ENCODE measurements at places on chromosomes 2 and 18. TPM values are rescaled to one million over a fixed set of nuclear protein-coding genes. Genes with fewer than 3 reads are reported as not detected.

DNA sequence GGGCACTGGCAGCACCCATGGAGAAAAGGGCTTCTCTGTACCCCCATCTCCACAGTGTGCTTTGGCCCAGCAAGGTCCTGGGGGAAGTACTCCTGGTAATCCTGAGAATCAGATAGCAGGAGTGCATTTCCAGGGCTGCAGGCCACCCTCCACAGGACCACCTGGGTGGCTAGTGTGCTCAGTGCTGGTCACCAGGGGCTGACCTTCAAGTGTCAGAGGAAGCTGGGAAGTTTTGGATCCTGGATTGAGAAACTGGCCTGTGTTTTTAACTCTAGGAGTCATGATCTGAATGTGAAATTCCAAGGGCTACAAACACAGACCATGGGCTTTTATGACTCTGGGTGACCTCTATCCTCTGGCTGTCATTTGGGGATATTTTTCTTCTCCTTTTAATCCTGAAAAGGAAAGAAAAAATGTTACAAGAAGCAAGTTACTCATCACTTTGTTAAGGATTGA is 9.3 kb downstream of the RHOB start:
- no peaks in the 10 kb centered on the region for H3K27me3 ChIP-seq
- no peak for DNase-seq
- no peaks in the 10 kb centered on the region for H3K4me1 ChIP-seq
- H3K4me3 ChIP-seq = no peak overlapping the region
- H3K36me3 ChIP-seq = no peaks in the 10 kb centered on the region

DNA sequence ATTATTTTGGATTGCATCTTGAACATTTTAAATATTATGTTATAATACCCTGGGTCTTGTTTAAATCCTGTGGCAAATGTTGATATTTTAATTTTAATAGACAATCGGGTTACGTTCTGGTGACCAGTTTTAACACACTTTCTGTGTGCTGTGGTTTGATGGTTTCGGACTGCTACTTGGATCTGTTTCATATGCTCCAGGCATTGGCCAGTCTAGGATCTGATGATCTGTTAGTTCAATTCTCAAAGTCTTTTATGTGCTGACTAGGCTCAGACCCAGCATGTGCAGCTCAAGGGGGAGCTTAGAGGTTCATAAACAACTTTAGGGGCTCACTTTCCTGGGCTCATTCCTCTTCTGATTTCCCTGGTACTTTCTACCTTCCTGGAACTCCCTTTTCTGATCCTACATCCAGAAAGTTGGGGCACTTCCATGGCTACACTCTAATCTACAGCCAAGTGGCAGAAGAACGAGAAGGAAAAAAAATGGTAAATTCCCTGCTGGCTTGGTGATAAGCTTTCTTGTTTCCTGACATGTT is 5.0 kb upstream of the ZBTB14 start:
- no peaks in the 10 kb centered on the region for H3K36me3 ChIP-seq
- H3K4me3 ChIP-seq = no peak overlapping the region
- DNase-seq = no peak
- H3K27ac ChIP-seq = no peak overlapping the region
- no peaks in the 10 kb centered on the region for H3K27me3 ChIP-seq
- peaks cover 8% of the 10 kb centered on the region for H3K4me1 ChIP-seq

DNA sequence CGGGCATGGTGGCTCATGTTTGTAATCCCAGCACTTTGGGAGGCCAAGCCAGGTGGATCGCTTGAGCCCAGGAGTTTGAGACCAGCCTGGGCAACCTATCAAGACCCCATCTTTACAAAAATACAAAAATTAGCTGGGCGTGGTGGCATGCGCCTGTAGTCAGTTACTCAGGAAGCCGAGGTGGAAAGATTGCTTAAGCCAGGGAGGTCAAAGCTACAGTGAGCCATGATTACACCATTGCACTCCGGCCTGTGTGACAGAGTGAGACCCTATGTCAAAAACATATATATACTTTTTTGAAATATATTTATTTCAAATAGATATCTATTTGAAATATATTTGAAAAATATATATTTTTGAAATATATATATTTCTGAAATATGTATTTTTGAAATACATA is 10.9 kb downstream of the OSBPL1A start:
- H3K27me3 ChIP-seq = no peaks in the 10 kb centered on the region
- H3K4me3 ChIP-seq = no peak overlapping the region
- H3K4me1 ChIP-seq = no peaks in the 10 kb centered on the region
- no peaks in the 10 kb centered on the region for H3K36me3 ChIP-seq

Gene IGFBP5
- total RNA-seq = not detected

DNA sequence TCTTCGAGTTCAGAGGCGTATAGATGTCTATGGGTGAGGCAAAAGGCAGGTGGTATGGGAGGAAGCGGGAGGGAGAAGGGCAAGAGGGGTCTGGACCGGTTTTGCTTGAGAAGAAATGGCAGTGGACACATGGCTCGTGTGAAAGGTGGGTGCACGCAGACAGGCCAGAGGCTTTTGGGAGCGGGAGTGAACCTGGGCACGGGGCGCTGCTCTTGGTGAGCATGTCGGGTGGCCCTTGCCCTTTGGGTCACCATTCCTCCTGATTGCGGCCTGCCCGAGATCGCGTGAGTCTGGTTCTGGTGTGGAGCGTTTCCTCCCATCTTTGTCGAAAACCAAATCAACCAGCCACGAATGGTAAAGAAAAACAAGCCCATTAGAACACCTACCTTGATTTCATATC is 12.6 kb downstream of the LDLRAD4 start:
- H3K4me1 ChIP-seq = no peaks in the 10 kb centered on the region
- H3K4me3 ChIP-seq = no peak overlapping the region
- no peaks in the 10 kb centered on the region for H3K36me3 ChIP-seq
- DNase-seq = no peak

GRCh38 chr2:231936491-231936890 is 10.3 kb upstream of the NPPC start:
- no peak overlapping the region for H3K27ac ChIP-seq
- DNase-seq = no peak
- H3K4me1 ChIP-seq = no peaks in the 10 kb centered on the region

GRCh38 chr2:60891180-60891579 is 9.8 kb downstream of the REL start:
- H3K36me3 ChIP-seq = no peaks in the 10 kb centered on the region
- no peak overlapping the region for H3K4me3 ChIP-seq
- no peak for DNase-seq
- no peak overlapping the region for H3K27ac ChIP-seq
- H3K27me3 ChIP-seq = no peaks in the 10 kb centered on the region
- H3K4me1 ChIP-seq = peaks cover 21% of the 10 kb centered on the region

DNA sequence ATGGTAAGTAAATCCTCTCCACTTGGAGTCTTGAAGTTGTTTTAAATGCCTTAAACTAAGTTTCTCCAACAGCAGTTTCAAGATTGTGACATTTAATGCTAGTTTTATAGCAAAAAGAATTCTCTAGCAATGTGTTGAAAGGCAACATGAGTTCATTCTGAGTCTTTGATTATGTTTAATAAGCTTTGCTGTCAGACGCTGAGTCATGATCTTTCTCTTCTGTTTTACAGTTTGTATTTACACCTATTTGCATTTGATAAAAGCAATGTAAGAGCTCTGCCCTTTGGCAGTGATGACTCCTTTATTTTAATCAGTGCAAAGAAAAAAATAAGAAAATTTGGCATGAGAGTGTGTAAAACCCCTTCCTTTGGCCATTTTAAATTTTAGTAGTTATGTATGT is 497.7 kb downstream of the STK39 start:
- peaks cover 4% of the 10 kb centered on the region for H3K27me3 ChIP-seq
- H3K4me3 ChIP-seq = no peak overlapping the region
- H3K36me3 ChIP-seq = no peaks in the 10 kb centered on the region

Gene ONECUT2
- total RNA-seq = not detected

- no peaks in the 10 kb centered on the region for H3K4me1 ChIP-seq
- H3K36me3 ChIP-seq = no peaks in the 10 kb centered on the region
- DNase-seq = no peak
- H3K27ac ChIP-seq = no peak overlapping the region
- no peak overlapping the region for H3K4me3 ChIP-seq
Measured at GRCh38 chr2:141570474-141571131, 560.2 kb downstream of the LRP1B start.

Gene SMARCAL1
- 30.3 TPM for total RNA-seq

Gene SLC1A4
- total RNA-seq = 1.5 TPM

DNA sequence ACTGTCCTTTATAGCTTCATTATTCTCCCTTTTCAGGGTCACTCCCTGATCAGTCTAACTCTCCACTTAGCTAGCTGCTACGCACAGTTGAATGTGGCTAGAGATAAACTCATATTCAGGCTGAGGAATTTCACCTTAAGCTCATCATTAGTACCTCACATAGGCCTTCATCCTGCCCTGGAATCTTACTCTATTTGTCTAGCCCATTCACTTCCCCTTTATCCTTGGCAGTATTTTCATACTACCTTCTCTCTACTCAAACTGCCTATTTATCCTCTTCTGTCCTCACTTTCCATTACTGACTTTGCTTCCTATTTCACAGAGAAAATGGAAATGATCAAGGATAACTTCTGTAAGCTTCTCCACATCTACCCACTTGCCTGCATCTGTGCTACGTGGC is 10.6 kb upstream of the DSC2 start:
- no peaks in the 10 kb centered on the region for H3K27me3 ChIP-seq
- no peak overlapping the region for H3K4me3 ChIP-seq
- H3K4me1 ChIP-seq = no peaks in the 10 kb centered on the region
- no peaks in the 10 kb centered on the region for H3K36me3 ChIP-seq
- DNase-seq = no peak

GRCh38 chr2:164203131-164203530 is 418.2 kb downstream of the GRB14 start:
- no peak overlapping the region for H3K27ac ChIP-seq
- H3K4me3 ChIP-seq = no peak overlapping the region
- no peaks in the 10 kb centered on the region for H3K27me3 ChIP-seq

- H3K4me1 ChIP-seq = no peaks in the 10 kb centered on the region
- no peaks in the 10 kb centered on the region for H3K27me3 ChIP-seq
- H3K4me3 ChIP-seq = no peak overlapping the region
- no peak overlapping the region for H3K27ac ChIP-seq
- no peaks in the 10 kb centered on the region for H3K36me3 ChIP-seq
Measured at GRCh38 chr2:221997100-221997499, 301.7 kb downstream of the PAX3 start.

DNA sequence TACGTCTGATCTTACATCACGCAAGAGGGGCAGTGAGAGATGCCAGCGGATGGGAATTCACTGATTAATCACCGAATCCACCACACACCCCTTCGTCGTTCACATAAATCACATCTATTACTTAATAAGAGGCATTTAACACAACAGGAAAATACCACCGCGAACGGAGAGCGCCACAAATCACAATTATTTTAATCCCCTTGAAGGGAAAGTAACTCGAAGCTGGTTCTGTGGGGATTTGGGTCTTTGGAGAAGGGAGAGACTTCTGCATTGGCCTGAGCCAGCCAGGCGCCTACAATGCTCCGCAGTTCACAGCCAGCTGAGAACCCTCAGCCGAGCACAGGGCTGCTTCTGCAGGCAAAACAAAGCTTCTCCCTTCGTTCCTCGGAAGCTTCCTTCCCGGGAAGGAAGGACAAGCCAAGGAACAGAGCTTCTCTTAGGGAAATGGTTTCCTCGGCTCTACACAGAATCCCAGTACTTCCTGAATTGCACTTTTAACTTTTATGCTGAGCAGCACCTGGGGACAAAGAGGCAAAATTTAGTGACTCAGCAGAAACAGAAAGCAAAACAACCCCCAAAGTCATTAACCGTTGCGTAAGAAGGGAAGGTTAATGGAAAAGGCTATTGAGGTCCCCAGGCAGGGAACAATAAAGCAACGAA is at the start of gene LRP1B:
Gene LRP1B, minus strand, starts transcription at position 7 of the 660 bp plus-strand sequence. CDS start 287 bp downstream, outside the sequence.
- H3K4me3 ChIP-seq = no peak within 1 kb of the TSS
- H3K36me3 ChIP-seq = no peaks in the 10 kb centered on the region
- no peak for DNase-seq
- no peaks in the 10 kb centered on the region for H3K4me1 ChIP-seq
- H3K27ac ChIP-seq = no peak within 1 kb of the TSS

Gene HOXD12
- not detected for total RNA-seq

DNA sequence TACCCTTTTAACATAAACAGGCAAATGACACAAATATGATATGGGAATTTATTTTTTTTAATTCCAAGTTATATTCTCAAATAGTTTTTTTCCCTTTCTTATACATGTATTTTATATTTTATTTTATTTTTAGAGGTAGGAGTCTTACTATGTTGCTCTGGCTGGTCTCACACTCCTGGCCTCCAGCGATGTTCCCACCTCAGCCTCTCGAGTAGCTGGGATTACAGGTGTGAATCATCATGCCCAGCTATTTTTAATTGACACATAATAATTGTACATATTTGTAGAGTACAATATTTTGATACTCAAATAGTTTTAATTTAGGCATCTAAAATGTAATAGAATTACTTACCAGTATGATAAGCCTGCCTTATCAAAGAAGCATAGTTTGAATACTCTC is 12.2 kb downstream of the BAZ2B start:
- H3K4me3 ChIP-seq = no peak overlapping the region
- DNase-seq = no peak
- H3K27ac ChIP-seq = no peak overlapping the region
- no peaks in the 10 kb centered on the region for H3K27me3 ChIP-seq

Gene SLC40A1
- total RNA-seq = 36.1 TPM
